ENCODE measurements at places on chromosomes 2 and 18.

DNA sequence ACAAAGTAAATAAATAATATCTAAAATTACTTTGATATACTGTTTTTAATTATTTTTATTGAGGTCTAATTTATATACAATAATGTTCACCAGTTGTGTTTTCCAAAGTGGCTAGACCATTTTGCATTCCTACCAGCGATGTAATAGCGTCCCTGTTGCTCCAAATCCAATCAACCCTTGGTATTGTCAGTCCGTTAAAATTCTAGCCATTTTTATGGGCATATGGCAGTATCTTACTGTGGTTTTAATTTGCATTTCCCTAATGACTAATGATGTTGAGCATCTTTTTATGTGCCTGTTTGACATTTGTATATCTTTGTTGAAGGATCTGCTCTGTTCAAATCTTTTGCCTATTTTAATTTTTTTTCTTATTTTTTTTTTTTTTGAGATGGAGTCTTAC is 185.0 kb downstream of the PRPF40A start:
- no peak for DNase-seq

GRCh38 chr18:80213182-80213581 is 34.1 kb downstream of the PARD6G start:
- no peak for DNase-seq

- DNase-seq, result no peak
Measured at GRCh38 chr2:173048522-173048896, 27.1 kb upstream of the MAP3K20 start.

GRCh38 chr2:121132054-121132761 is 152.8 kb downstream of the TFCP2L1 start:
- DNase-seq, result no peak

GRCh38 chr18:26183395-26184112 is 42.7 kb upstream of the TAF4B start:
- no peak for DNase-seq

- DNase-seq, result no peak
Measured at GRCh38 chr2:237057893-237058300, 27.8 kb upstream of the COPS8 start.

- no peak for DNase-seq
Measured at GRCh38 chr2:28523902-28524301, 28.0 kb downstream of the PLB1 start.

DNA sequence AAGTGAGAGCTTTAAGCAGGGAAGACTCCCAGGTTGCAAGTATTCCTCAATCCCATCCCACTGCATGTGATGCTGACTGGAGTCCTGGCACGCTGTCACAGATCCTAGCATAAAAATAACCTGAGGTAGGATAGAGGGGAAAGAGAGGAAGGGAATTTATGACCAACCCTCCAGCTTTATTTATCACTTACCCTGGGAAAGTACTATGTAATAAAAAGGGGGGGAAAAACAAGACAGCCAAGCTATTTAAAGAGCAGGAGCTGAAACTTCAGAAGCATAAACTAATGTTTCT is 122.2 kb downstream of the SLC8A1 start:
- DNase-seq, result no peak

DNA sequence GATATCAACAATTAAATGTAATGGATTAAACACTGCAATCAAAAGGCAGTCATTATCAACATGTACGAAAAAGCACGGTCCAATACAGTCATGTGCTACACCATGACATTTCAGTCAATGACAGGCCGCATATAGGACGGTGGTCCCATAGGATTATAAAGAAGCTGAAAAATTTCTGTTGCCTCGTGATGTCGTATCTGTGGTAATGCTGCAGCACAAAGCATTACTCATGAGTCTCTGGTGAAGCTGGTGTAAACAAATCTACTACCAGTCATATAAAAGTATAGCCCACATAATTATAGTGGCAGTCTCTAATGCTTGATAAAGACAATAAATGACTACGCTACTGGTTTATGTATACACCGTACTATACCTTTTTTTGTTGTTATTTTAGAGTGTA is 58.4 kb downstream of the RABL2A start:
- no peak for DNase-seq

DNA sequence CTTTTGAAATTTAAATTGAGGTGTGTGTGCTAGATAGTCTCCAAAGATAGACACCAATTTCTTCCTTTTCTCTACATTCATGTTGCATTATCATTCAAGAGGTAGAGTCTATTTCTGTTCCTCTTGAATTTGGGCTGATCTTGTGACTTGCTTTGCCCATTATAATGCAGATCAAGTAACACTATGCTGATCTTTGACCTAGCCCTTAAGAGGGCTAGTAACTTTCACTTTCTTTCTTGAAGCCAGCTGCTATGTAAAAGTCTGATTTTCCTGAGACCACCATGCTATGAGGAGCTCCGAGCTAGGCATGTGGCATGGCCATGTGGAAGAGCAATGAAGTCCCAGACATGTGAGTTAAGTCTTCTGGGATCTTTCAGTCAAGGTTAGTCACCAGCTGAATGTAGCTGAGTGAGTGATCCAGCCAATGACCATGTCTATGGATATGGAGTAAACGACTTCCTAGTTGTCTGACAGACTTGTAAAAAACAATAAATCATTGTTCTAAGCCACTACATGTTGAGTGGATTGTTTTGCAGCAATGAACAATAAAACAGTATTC is 189.4 kb upstream of the CWC22 start:
- DNase-seq, result no peak

DNA sequence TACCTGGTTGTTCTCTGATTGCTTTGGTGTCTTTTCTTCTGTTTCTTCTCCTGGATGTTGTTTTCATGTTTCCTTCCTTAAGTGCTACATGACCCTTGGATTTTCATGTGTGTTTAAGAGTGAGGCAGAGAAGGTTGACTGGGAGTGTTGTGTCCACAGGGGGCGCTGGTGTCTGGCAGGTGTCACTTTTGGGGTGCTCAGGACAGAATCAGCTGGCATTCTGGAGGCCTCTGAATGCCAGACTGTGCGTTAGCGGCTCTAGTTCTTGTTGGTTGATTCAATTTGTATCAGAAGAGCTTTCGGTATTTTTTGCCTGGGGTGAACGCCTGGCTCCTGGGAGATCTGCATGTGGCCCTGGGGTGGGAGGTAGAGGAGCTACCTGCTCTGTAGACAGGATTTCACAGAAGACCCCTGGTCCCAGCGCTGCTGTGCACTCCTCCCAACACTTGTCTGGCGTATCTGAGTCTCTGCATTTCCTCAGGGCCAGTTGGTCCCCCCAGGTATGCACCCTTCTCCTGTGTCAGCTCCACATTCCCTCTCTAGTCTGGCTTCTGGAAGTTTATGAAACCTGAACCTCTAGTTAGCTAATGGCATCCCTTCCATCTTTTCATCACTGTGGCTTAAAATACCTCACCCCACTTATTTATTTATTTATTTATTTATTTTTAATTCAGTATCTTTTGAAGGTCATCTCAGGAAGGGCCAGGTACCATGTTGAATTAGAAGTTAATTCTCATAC is 1.1 kb downstream of the GREB1 start:
- DNase-seq, result no peak

GRCh38 chr2:124027182-124027581 is 2.1 kb downstream of the CNTNAP5 start:
- no peak for DNase-seq

DNA sequence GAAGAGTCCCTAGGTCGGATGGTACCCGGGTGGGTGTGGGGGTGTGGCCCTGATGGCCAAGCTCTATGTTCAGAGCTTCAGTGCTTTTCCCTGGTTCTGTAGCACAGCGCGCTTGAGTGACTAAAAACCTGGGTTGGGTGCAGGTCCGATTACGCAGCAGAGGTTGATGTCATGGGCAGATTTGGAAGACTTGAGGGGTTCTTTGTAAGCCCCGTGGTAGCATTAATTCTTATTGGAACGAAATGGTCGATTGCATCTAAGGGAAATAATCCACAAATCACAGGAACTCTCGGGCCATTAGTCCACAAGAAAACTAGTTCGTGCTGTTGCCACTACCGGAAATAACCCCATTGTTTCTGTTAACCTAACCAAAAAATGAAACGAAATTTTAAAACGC is 9.0 kb downstream of the HOXD8 start:
- DNase-seq, result no peak

DNA sequence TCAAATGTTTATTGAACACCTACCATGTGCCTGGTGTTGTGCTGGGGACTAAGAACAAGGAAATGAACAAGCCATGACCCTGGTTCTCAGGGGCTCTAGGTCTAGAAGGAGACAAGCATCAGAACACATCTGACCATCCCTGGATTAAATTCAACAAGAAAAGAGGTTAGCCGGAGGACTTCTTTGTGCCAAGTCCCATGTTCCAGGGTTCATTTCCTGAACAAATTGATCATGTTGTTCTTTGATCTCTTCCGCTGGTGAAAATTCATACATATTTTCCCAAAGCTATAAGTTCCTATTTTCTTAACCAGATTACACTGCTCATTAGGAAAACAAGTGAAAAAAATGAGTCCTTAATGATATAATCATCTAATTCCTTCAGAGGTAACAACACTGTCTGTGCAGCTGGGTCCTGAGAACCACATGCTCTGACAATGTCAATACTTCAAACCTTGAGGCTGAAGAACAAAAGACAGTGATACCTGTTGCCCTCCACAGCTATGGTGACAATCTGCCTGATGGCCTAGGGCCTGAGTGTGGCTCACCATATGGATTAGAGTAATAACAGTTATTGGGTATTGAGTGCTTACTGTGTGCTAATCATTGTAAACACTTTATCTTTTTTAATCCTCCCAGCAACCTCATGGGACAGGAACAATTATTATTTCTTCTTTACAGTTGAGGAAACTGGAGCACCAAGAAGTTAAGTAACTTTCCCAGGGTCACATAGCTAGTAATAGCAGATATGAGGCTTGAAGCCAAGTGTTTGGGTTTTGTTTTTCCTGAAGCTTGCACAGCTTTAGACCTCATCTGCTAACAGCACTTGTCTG is 24.6 kb upstream of the INO80C start:
- no peak for DNase-seq

- DNase-seq, result no peak
Measured at GRCh38 chr2:237638176-237638575, 10.8 kb downstream of the LRRFIP1 start.

DNA sequence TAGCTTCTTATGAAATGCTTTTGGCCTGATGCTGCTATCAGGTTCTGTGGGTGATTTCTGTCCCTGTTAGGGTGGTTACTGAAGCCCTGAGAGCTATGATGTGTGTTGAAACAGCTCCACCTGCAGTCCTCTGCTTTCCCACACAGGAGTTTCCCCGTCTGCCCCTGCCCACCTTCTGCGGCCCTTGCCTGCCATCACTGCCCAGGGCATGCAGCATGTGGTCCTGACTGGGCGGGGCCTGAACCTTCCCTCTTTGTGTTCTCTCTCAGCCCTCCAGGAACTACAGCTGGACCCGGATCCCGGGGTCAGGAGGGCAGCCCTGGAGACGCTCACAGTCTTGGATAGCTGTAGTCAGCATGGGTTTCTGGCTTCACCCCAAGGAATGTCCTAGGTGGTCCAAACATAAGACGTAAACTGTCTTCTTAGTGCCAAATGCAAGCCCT is 21.4 kb downstream of the HJURP start:
- DNase-seq, result no peak

Measured in omental fat pad (tissue), 4 donors.